D341Med (cell line): ENCODE measurements at places on chromosomes 16 and 17.

GRCh38 chr17:66091445-66092080, 100.4 kb downstream of the CEP112 start:
- DNase-seq, result no peak

- no peak for DNase-seq
These were observed 37.8 kb upstream of the BCAR1 start for GRCh38 chr16:75289189-75289588.

- DNase-seq, result peak; percentile 45
These were observed 14.4 kb upstream of the LGALS3BP start for GRCh38 chr17:78993981-78994671.

- DNase-seq, result no peak
These were observed 112.8 kb downstream of the CLEC16A start for GRCh38 chr16:11056993-11057649.

- no peak for DNase-seq
These were observed 229.5 kb downstream of the PRKCA start for GRCh38 chr17:66531851-66532295.

- DNase-seq, result peak; percentile 41
These were observed 606.9 kb upstream of the RBFOX1 start for GRCh38 chr16:6725634-6726331.

- DNase-seq, result no peak
These were observed at the start of gene HOXB9 for GRCh38 chr17:48626245-48627117. Gene HOXB9, minus strand, starts transcription at chr17:48626358. Its CDS starts 89 bp downstream, at chr17:48626269.

DNA sequence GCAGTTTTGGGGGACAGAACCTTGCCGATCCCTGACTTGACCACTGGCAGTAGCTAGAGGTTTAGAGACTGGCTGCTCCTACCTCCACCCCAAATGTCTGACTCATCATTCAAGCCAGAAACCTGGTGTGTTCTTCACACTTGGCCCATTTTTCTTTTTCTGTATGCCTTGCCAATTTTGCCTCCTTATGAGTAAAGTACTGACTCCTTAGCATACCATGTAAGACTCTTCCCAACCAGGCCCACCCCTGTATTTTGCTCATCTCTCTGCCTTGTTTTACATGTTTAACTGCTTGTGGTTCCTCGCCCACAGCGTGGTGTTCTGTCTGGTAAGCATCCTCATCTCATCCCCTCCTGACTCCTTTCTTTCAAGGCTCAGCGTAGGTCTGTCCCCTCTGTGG, 37.9 kb downstream of the NUP88 start:
- no peak for DNase-seq

DNA sequence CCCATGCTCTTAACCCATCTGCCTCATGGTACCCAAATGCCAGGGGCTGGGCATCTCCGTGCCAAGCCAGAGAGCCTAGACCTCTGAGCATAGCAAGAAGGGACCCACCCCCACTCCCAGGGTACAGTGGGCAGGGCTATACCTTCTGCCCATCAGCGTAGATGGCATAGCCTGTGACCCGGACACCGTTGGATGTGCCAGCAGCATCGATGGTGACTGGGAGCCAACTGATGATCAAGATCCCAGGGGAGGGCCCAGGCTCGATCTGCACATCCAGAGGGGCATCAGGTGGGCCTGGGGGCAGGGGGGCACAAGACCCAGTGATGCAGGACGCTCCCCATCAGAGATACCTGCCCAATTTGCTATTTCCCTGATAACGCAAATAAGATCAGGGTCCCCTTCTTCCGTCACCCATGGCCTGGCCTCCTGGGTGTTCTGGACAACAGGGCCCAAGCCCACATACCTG, 17.1 kb downstream of the TSPOAP1 start:
- DNase-seq, result peak; percentile 35

- DNase-seq, result no peak
These were observed 220.1 kb upstream of the SOX9 start for GRCh38 chr17:71900621-71901229.

DNA sequence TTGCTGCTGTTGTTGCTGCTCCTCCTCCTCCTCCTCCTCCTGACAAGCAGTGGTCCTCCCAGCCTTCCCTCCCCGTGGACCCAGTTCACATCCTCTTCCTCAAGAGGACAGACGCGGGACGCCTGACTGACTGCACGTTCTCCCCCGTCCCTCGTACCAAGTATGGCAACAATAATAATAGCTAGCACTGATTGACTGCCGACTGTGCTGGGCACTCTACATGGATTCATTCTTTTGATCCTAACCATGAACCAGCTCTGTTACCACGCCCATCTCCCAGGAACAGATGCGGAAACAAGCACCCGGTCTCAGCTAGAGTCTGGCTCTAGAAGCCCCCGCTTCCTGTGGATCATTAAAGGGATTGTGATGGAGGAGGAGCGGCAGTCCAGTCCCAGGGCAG, 78.0 kb downstream of the GNAO1 start:
- no peak for DNase-seq

GRCh38 chr17:59406808-59407381, 75.4 kb downstream of the YPEL2 start:
- DNase-seq, result no peak
